Activated CD8-positive, alpha-beta memory T cell treated with anti-CD3 and anti-CD28 coated beads for 48 hours (primary cell): ENCODE measurements at places on chromosomes 2 and 18.

DNA sequence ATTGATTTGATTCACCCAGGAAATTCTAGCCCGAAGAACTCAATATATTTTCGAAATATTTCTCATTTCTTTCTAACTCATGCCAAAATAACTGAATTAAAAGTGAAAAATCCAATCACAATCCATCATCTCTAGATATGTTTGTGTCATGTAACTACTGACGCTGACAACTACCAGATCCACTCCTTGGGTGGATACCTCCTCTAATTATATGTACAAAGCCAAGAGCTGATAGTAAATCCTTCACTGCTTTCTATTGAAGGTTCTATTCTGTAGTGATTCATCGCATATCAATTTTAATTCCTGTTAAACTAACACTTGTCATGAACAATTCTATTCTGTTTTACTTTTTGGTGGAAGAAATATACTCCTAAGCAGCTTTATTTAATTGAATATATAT lies 1056.6 kb upstream of the NXPH2 start:
- DNase-seq, result no peak

- no peak for DNase-seq
These were observed 515.0 kb downstream of the TMEM182 start for GRCh38 chr2:103276869-103277268.

- DNase-seq, result no peak
These were observed 11.9 kb upstream of the ARID5A start for GRCh38 chr2:96524482-96525210.

DNA sequence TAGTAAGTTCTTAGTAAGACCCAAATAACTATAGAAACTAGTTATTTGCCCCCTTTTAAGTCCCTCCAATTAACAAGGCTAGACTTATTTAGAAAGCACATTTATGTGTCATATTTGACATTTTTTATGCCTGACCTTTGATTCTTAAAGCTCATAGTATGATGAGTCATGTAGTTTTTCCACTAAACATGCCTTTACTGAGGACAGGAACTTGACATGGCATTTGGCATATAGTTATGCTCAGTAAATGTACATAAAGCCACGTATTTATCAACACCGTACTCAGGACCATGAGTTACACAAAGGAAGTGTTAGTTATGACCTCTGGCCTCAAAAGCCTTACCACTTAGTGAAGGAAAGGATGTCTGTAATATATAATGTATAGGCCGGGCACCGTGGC lies 78.9 kb downstream of the GNAL start:
- no peak for DNase-seq
